ENCODE measurements at places on chromosomes 6 and 20.

- no peak for DNase-seq
These were observed 99.5 kb downstream of the CD83 start for GRCh38 chr6:14216946-14217684.

DNA sequence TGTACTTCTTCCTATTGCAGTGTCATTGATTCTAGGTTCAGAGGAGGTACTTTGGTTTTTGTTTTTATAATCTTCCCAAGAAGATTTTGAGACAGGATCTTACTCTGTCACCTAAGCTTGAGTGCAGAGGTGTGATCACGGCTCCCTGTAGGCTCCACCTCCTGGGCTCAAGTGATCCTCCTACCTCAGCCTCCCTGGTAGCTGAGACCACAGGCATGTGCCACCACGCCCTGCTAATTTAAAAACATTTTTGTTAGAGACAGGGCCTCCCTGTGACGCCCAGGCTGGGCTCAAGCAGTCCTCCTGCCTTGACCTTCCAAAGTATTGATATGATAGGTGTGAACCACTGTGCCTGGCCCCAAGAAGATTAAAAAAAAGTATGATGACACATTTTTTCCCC lies 3.4 kb upstream of the SLC17A5 start:
- DNase-seq: peak; percentile 53

- DNase-seq: no peak
These were observed 46.9 kb downstream of the GJA10 start for GRCh38 chr6:89941031-89941762.

DNA sequence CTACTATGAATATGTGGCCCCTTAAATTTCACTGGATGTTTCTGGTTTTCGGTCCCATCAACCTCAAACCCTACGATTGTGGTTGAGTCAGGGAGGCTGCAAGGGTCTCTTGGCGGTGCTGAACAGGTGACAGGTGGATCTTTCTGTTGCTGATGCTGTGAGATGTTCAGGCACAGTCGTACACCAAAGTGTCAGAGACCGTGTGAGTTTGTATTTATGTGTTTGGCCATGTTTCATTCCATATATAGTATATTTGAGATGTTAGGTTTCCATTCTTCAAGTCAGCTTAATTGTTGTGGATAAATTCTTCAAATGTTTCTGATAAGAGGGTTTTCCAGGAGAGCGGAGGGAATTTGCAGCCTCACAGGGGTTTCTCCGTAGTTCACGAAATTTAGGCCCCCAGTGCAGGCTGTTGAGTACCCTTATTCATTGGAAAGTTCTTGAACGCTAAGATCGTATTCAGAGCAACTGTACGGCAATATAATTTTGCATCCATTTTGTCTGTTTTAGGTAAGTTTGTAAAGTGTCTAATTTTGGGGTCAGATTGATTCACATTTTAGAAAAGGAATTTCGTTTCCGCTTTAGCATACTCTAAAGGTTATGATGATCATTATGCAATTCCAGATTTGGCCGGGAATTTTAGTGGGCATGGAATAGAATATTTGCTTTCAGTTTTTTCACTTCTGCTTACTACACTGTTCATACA lies 1.2 kb downstream of the TAB2 start:
- no peak for DNase-seq
